ENCODE measurements at places on chromosomes 2 and 18.

DNA sequence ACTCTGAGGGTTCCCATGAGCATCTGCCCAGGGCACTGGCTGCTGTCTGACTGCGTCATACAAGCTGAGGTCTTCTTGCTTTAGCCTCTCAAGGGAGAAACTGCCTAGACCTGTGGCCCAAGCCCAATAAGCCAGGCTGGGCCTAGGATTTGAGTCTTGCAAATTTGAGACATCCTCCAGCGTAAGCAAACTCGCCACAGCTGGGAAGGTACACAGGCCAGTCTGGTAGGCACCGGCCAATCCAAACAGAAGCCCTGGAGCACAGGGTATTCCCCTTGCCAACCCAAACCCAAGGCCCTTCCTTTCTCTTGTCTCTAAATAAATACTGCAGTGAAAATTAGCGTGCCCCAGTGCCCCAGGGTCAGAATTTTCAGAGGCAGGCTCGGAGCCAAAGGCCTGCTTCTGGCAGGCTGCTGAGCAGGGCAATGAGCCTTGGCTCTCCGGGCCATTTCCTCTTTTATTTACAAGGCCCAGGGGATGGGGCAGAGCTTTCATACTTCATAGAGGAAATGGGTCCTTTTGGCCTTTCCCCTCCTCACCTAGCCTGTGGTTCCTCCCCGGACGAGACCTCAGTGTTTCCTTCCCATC is 33.3 kb downstream of the POLR1A start:
- no peak for DNase-seq

DNA sequence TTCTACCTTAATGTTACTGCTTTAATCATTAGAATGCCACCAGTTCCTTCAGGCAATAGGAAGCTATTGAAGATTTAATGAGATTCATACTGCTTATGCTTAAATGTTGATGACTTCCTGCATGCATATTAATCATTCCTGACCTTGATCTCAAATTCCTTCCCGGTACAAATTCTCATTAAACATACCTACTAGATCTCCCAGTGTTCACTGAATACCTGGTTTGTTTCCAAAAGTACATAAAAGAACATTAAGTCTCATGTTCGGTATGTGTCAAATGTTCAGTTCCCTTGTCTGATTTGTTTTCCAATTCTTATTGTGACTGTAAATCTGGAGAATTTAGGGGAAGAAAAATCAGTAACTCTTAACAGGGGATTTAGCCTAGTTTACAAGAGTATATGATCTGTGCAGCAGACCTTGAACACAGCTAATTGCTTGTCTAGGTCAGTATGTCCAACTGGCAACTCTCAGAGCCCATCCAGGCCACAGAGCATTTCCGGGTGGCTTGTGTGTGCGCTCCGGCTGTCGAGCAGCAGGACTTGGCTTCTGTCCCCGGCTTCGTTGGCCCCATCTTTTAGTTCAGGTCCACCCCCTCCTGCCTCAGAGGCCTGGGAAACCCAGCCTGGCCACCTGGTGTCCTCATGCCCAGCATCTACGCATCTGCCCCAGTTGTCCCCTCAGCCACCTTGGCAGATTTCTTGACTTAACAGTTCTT is 13.1 kb downstream of the METAP1D start:
- DNase-seq = no peak

- no peak for DNase-seq
These were observed 102.7 kb downstream of the CSRNP3 start for GRCh38 chr2:165572151-165572550.

GRCh38 chr2:25528173-25528572 is 145.2 kb downstream of the DTNB start:
- DNase-seq = no peak

- no peak for DNase-seq
These were observed 41.4 kb downstream of the HS1BP3 start for GRCh38 chr2:20609349-20609994.

DNA sequence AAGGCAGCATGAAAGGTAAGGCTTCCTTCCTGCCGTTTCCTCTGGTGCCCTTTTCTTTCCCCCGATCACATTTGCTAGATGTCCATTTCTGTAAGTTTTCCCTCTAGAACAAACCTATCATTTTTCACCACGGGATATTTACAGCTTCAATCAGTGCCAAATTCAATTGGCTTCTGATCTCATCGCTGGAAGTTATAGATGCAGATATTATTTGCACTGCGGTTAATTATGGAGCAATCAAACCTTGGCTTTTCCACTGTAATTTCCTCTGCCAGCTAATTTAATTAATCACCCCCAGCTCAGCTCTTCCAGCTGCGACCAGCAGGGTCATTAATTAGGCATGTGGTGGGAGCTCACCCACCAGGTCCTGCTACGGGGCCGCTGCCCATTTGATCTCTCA is 86.1 kb downstream of the GBX2 start:
- no peak for DNase-seq

Measured in activated T-helper 1 cell treated with anti-CD3 and anti-CD28 coated beads, Interleukin-2, amount 50 U/mL, for 16 hours (primary cell).